ENCODE measurements at places on chromosomes 13 and 19. TPM values are rescaled to one million over a fixed set of nuclear protein-coding genes. Genes with fewer than 3 reads are reported as not detected.
A peak's percentile ranks its signal among the peaks of the same experiment; 100 is the strongest.

DNA sequence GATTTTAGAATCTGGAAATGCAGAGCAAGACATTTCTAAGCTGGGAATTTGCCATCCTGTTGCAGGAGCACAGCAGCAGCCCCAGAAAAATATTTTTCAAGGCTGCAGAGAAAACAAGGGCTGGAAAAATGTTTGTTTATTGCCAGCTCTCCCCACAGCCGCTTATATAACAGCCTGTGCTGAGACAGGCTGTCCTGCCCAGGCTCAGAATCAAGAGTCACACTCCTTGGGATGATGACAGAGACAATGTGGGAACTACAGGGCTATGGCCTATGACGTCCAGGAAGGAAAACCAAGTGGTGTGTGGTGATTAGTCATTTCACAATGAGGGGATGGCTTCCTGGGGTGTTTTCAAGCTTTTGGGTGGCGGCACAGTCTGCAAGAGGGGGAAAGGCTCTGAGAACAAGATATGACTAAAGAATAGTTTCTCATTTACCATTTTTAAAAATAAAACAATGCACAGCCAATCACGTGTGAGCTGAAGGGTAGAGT lies 136.3 kb upstream of the SERP2 start:
- DNase-seq: no peak

DNA sequence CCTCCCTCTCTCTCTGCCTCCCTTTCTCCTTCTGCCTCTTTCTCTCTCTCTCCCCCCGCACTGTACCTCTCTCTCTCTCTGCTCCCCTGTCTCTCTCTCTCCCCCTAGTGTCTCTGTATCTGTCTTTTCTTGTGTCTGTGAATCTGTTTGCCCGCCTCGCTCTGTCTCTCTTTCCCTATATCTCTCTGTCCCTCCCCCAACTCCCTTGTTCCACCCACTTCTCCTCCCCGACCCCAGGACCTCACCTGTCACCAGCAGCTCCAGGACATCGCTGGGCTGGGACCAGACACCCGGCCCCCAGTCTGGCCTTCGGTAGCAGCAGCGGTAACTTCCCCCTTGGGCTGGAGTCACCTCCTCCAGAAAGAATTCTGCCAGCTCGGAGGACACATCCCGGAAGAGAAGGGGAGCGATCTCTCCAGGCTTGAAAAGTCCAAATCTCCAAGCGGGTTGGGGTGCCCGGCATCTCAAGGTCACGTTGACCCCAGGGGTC lies 3.9 kb downstream of the OSCAR start:
- DNase-seq: no peak

The TEX101 gene
- total RNA-seq: not detected

DNA sequence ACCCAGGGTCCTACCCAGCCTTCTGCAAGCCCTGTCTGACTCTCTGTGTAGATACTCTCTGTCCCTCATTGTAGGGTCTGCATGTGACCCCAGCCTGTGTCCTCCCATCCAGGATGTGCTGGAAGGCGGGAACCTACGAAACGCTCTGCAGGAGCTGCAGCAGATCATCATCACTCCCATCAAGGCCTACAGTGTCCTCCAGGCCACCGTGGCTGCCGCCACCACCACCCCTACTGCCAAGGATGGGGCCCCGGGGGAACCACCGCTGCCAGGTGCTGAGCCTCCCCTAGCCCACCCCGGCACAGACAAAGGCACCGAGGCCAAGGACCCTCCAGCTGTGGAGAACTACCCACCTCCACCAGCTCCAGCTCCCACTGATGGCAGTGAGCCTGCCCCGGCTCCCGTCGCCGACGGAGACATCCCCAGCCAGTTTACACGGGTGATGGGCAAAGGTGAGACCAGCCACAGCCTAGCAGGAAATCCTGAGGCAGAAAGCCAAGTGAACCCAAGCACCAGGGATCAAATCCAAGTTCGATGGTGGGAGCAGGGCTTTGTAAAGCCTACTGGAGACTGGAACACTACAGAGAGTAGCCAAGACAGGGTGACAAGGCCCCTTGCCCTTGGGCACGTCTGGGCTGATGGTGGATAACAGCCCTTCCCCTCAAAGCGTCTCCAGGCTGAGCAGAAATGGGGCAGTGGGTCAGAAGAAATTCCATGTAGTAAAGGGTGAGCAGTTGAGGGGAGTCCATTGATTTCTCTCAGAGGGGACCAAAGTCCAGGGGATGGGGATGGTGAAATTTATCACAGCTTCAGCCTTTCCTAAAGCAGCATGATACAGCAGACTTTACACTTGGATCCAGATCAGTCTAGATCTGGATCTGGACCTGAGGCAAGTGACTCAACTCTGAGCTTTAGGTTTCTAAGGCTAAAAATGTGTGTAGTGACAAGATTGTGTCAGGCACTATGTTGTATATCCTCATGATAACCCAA lies 13.2 kb downstream of the PAF1 start:
- no peak for DNase-seq

DNA sequence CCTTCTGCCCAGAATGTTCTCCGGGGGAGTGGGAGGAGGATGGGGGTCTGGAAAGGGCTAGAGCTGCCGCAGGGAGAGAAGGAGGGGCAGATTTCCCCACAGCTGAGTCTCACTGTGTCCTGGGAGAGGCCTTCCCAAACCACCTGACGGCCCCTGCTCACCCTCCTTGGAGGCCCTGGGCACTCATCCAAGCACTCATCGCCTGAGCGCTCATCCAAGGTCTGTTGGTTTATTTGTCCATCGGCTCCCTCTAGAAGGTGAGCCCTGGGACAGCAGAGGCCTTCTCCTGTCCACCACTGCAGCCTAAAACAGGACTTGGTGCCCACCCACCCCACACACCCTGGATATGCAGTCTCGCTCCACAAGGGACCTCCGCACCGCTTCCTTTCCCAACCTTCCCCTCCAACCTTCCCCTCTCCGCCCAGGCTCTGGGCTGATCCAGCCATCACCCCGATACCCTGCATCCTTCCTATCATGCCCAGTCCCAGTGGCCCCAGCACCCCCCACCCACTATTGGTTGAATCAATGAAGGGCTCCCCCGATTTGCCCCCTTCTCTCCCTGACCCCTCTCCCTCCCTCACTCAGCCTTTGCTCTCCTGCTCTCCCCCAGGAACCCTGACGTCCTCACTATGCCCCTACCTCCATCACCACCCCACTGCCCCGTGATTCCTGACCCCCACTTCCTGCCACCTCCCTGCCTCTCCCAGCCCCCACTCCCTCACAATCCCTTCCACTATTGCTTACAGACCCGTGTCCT lies 1.7 kb downstream of the UBXN6 start:
- peak; percentile 38 for DNase-seq

- no peak for DNase-seq
Measured at GRCh38 chr19:52600639-52601024, 30.5 kb downstream of the ZNF701 start.

GRCh38 chr19:36939153-36939552 lies 23.0 kb downstream of the ZNF568 start:
- no peak for DNase-seq

The PLK5 gene
- not detected for total RNA-seq

DNA sequence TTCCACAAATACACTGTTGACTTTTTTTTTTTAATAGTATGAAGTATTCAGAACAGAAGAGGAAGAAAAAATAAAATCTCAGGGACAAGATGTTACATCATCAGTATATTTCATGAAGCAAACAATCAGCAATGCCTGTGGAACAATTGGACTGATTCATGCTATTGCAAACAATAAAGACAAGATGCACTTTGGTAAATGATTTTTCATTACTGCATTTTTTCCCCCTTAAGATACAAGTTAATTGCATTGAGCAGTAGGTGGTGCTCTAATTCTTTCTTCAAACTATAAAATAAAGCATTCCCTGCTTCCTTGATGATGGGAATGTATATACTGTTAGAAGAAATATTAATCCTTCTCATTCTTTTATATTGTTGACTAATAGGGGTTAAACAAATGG lies 17.1 kb downstream of the UCHL3 start:
- DNase-seq: peak; percentile 56

DNA sequence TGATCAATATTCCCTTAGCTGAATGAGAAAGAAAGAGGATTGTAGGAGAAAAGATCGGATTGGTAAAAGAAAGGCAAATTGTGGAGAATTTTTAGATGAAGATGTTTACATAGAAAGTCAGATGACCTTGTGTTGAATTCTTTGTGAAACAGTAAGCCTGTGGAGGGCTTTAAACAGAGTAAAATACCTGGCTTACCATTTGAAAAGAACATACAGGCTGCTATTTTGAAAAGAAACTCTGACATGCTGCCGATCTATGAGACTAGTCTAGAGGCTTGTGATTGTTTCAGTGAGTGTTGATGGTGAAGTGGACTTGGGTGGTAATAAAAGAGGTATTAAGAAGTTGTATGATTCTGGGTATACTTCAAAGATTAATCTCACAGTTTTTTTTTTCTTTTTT lies 938.9 kb upstream of the PRR20A start:
- DNase-seq: no peak

The CRX gene
- total RNA-seq: not detected

The KRTDAP gene
- not detected for total RNA-seq
